CD14-positive monocyte (primary cell): ENCODE measurements at places on chromosomes 12 and 14. TPM values are rescaled to one million over a fixed set of nuclear protein-coding genes. Genes with fewer than 3 reads are reported as not detected.

The PIGH gene
- polyA plus RNA-seq: 16.2 and 35.5 TPM in 2 replicates

The ADAM21 gene
- polyA plus RNA-seq: not detected

The GYS2 gene
- polyA plus RNA-seq: not detected in 2 replicates

The INHBE gene
- polyA plus RNA-seq: not detected in 2 replicates

The SLC17A8 gene
- polyA plus RNA-seq: not detected in 2 replicates

The KRT73 gene
- polyA plus RNA-seq: not detected in 2 replicates

The KRT6A gene
- polyA plus RNA-seq: not detected

The LALBA gene
- polyA plus RNA-seq: not detected in 2 replicates

The PTCSC3 gene
- polyA plus RNA-seq: not detected

The TPPP2 gene
- not detected for polyA plus RNA-seq

The CBX5 gene
- 2.9 TPM for polyA plus RNA-seq

The FAM90A1 gene
- polyA plus RNA-seq: 0.25 and 0.27 TPM in 2 replicates

The NPAS3 gene
- not detected in 2 replicates for polyA plus RNA-seq

The GARIN6 gene
- polyA plus RNA-seq: not detected in 2 replicates

DNA sequence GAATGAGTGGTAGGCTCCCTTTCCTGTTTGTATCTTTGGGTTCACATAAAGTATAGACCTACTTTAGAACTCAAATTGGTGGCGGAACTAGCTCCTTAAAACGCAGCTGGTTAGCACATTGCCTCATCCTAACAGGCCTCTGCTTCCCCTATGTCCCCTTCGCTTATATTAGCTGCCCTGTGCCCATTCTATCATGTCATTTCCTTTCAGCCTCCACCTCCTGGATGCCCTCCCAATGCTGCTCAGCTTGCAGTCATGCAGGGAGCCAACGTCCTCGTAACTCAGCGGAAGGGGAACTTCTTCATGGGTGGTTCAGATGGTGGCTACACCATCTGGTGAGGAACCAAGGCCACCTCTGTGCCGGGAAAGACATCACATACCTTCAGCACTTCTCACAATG, 3.5 kb downstream of the DAZAP2 start:
- DNase-seq: peak; percentile 90

GRCh38 chr12:132020292-132020691, 70.5 kb downstream of the EP400 start:
- DNase-seq: no peak

GRCh38 chr14:54671537-54671936, 104.6 kb downstream of the SAMD4A start:
- no peak for DNase-seq

GRCh38 chr14:33590891-33591630, 359.8 kb downstream of the EGLN3 start:
- DNase-seq: no peak

- DNase-seq: no peak
Measured at GRCh38 chr12:115320451-115320850, 636.5 kb upstream of the TBX3 start.

DNA sequence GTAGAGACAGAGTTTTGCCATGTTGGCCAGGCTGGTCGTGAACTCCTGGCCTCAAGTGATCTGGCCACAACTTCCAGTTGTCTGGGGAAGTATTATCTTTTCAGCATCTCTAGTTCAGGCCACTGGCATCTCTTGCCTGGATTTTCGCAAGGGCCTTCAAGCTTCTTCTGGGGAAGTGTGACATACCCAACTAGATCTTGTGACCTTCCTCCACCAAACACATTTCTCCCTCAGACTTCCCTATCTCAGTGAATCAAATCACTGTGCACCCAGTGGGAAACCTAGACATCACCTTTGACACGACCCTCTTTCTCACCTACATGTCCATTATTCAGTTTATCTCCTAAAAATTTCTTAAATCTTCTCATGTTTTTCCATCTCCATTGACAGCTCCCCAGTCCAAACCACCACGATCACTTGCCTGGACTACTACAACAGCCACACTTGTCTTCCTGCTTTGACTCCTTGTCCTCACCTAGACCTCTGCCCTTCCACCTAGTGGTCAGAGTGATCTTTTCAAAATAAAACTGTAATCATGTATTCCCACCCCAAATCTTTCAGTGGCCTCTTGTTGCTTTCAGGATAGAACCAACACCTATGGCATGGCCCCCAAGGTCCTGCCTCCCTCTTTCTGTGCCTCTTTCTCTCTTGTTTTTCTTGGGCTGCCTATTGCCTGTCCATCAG, 3.3 kb downstream of the EEF1AKMT3 start:
- peak; percentile 68 for DNase-seq

GRCh38 chr14:91154851-91155625, 41.2 kb downstream of the DGLUCY start:
- DNase-seq: no peak

GRCh38 chr12:122366685-122367475, 55.6 kb downstream of the CLIP1 start:
- peak; percentile 1 for DNase-seq

GRCh38 chr12:69961246-69961645, 136.2 kb downstream of the MYRFL start:
- no peak for DNase-seq

GRCh38 chr12:2284321-2284813, 231.6 kb downstream of the CACNA1C start:
- DNase-seq: no peak

GRCh38 chr12:2504577-2504976, 290.2 kb upstream of the FKBP4 start:
- DNase-seq: no peak

GRCh38 chr14:68692916-68693771, 99.7 kb downstream of the ZFP36L1 start:
- peak; percentile 63 for DNase-seq

- DNase-seq: no peak
Measured at GRCh38 chr12:91104812-91105466, 6.4 kb downstream of the LUM start.

- no peak for DNase-seq
Measured at GRCh38 chr12:75611041-75611440, 99.6 kb upstream of the KRR1 start.

GRCh38 chr12:101769865-101770264, 30.6 kb upstream of the SYCP3 start:
- no peak for DNase-seq

GRCh38 chr12:12338527-12339168, 11.4 kb downstream of the MANSC1 start:
- no peak for DNase-seq

DNA sequence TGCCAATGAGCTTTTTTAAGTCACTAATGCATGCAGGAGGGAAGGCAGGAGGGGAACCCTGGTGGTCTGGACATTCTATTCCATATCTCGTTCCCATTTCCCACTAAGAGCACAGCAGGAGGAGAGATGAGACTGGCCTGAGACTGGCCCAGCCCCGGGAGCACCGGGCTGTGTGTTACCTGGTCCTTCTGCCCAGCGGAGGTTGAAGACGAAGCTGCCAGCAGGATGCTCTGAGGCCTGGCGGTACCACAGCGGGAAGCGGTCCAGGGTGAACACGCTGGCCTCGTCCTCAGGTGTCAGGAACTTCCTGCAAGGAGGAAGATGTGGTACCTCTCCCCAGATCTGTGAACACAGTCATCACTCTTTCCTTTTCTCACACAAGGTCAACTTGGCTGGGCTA, 23.9 kb downstream of the LRTM2 start:
- DNase-seq: no peak

DNA sequence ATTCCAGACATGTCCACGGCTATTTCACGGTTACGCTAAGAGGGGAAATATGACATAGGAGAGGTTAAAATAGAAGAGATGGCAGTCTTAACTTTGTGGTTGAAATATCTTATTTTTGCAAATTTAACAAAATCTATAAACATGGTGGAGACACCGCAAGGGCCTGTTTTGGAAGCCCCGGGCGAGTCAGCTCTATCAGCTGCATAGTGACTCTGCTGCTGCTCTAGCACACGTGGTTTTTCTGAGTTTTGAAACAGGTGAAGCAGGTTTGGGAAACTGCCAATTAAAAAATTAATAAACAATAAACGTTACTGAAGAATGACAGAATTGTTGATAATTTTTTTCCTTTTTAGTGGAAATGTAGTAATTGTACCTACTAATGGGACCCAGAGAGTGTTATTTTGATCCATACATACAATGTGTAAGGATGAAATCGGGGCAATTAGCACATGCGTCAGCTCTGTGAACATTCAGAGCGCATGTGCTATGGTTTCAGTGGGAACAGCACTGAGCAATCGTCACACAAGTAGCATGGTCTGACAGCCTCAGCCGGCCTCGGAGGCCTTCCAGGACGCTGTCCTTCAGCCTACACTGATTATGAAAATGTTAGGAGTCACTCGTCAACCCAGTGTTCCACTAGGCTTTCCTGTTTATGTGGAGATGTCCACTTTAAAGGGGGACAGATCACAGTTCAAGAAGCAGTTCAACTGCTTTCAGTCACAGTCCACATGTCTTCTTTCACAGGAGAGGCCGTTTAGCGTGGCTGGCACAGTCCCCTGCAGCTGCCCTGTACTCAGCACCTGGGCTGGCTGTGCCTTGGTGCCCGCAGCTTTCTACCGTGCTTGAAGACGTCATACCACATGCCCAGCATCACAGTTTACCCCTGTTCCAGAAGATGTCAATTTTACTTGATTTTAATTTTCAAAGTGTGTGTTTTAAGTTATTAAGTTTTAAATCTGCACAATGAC, 51.8 kb downstream of the MOK start:
- no peak for DNase-seq

DNA sequence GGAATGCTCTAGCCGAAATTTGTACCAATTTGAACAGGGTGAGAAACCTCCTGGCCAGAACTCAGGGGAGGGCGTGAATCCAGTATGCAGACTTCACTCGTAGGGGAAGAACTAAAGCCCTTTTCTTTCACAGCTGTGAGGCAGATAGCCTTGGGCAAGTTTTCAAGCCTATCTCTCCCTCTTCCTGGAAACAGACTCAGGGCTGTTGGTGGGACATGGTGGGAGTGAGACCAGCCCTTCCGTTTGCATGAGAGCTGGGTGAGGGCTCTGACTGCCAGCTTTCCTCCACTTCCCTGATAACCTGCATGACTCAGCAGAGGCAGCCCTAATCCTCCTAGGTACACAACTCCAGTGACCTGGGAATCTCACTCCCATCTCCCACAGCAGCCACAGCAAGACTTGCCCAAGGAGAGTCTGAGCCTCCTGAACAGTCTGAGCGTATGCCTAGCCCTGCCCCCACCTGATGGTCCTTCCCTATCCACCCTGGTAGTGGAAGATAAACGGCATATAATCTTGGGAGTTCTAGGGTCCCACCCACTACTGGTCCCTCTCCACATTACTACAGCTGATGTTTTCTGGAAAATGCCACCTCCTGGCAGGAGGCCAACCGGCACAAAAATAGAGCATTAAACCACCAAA, 170.1 kb upstream of the AMIGO2 start:
- no peak for DNase-seq

DNA sequence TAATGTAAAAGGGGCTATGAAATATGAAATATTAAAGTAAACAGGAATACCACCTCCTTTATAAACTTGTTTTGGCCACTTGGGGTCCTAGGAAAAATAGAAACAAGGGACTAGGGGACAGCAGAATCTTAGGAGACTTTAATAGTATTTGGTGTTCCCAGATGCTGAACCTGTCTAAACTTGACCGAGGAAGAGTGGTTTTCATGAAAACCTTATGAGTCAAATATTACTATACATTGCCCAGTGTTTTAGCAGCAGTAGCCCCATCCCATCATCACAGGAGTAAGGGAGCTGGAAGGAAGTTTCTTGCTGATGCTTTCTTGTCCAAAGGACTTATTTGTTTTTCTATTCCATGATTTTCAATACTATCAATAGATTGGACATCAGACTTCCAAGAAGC, 177.5 kb upstream of the CAND1 start:
- DNase-seq: no peak

GRCh38 chr14:50800032-50800431, 30.9 kb downstream of the NIN start:
- DNase-seq: no peak

DNA sequence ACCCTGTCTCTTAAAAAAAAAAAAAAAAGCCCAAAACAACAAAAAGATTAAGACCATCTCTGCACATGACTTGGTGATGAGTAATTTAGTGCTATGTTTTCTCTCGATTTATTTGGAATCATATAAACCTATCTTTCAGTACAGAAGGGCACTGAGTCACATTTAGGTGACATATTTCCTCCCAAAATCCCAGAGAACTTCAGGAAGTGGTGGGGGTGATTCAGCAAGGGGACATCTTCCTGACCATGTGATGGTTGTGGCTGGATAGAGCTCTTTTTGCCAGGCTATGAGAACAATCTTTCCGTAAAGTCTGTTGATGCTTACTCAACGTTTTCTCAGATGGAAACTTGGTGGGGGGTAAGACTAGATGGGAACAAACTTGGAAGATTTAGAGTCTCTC, 50.0 kb downstream of the PPFIBP1 start:
- no peak for DNase-seq

- peak; percentile 32 for DNase-seq
Measured at GRCh38 chr14:51776102-51776894, 84.1 kb upstream of the GNG2 start.

DNA sequence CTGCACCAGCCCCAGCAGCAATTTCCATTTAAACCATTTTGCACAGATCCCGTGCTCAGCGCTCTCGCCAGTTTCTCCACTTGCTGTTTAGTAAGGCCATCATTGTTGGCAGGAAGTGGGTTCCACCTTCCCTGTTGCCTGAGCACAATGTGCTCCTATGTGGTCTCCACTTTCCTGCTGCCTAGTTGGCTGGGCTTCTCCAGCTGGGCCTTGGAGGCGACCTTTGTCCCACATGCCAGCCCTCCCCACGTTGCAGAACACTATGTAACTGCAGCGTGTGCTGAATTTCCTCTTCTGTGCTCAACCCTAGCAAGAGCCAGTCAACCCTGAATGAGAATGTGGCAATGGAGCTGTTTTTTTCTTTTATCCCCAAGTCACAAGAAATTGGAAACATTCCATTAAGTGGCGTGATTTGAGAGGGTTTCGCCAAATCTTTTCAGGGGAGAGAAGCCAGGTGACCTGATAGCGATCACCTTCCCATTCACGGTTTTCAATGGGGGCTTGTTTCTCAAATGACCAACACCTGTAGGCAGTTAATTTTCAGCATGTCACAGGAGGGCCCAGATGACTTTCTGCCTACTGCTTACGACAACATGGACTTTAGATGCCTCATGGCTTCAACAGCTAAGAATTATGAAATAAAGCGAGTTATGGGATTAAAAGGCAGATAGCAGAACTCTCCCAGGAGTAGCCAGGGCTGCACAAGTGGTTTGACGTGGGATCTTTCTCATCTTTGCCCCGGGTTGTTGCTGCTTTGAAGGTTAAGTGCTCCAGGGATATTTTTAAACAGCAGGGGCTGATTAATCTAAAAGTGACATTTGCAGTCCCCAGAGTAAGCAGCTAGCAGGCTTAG, at the start of gene ACACB:
ACACB (plus strand) TSS at position 830 of the 853 bp plus-strand sequence. CDS start 22,819 bp downstream, outside the sequence.
- DNase-seq: no peak

DNA sequence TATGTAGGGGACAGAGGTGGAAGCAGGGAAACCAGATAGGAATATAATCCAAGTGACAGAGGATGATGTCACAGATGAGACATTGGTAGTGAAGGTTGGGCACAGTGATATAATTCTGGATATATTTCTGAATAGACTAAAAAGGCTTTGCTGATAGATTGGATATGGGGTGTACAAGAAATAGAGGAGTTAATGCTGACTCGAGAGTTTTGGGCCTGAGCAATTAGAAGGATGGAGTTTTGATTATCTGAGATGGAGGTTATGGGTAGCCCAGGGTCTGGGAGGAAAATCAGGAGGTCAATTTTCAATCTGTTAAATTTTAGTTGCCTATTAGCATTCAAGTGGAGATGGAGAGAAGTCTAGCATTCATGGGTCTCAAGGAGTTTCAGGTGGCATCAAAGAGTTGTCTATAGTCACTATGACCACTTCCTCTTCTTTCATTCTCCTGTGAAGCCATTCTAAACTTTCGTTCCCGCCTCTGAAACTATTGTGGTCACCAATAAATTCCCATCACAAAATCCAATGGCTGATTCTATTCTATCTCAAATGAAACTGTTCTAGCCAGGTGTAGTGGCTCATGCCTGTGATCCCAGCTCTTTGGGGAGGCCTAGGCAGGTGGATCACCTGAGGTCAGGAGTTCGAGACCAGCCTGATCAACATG, 10.6 kb upstream of the ANO6 start:
- peak; percentile 47 for DNase-seq
